ENCODE measurements at places on chromosomes 1 and 21.

DNA sequence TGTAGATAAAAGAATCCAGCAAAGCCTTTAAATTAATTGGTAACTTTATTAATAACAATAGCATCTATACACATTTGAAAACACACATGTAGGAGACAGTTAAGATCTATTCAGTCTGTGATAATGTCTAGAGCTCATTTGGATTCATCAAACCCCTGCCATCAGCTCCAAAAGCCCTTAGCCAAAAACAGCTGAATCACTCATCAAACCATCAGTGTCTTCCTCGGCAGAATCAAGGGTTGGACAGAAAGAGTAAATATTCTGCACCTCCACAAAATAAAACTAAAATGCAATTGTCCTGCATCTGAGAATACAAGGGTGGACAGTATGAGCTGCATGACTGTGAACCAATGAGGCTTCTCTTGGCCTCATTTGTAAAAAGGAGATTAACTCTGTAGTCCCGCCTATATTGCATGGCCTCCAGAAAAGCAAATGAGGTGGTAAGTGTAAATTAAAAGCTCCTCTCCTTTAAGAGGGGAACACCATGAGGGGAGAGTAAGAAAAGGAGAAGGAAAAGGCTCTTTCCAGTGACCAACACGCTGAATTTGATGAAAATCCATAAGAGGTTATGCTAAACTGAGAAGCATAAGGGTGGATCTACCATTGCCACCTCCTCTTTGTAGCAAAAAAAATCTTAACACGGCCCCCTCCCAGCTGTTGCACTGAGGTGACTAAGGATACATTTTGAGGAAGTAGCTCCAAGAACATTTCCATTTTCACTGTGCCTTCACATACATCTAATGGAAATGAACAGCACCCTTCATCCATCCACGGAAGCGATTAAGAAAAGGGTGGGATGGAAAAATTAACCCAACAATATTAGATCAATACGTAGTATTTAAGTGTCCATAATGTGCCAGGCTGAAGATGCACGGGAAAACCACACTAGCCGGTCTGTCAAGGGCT is 14.7 kb upstream of the BOLA1 start:
- DNase-seq: no peak

GRCh38 chr1:174789399-174789798 is 210.3 kb upstream of the CACYBP start:
- no peak for DNase-seq

GRCh38 chr1:18337757-18338156 is 143.0 kb upstream of the KLHDC7A start:
- DNase-seq: no peak

- no peak for DNase-seq
Observed at GRCh38 chr1:221693087-221693486, 48.8 kb downstream of the DUSP10 start.

- DNase-seq: no peak
Observed at GRCh38 chr1:226644541-226645176, 94.4 kb downstream of the ITPKB start.

GRCh38 chr1:248686815-248687214 is 15.8 kb downstream of the OR14I1 start:
- DNase-seq: no peak

DNA sequence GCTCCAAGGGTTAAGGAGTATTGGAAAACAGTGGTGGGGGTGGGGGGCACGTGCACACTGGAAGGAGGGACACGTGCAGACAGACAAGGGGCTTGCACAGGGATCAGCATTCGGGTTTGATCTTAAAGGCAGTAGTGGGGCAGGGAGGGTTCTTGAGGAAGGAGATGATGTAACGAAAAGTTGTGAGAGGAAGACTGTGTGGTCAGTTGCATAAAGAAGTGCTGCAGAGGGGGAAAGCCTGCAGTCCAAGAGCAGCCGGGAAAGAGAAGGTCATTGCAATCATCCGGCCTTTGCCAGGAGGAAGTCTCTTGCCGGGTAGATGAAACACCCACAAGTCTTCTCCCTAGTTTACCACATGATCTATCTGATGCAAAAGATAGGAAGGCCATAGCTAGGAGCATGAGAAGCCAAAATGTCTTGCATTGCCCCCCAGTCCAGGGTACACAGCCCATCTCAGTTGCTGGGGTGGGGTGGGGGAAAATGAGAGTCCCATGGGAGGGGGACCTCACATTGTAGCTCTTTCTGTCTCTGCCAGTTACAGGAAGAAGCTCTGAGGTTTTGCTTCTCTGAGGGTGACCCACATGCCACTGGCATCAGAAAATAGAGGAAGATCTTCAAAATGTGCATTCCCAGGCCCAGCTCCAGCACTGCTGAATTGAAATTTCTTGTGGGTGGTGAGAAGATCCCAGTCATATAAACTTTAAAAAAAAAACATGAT is 202.5 kb upstream of the RAB4A start:
- DNase-seq: no peak

DNA sequence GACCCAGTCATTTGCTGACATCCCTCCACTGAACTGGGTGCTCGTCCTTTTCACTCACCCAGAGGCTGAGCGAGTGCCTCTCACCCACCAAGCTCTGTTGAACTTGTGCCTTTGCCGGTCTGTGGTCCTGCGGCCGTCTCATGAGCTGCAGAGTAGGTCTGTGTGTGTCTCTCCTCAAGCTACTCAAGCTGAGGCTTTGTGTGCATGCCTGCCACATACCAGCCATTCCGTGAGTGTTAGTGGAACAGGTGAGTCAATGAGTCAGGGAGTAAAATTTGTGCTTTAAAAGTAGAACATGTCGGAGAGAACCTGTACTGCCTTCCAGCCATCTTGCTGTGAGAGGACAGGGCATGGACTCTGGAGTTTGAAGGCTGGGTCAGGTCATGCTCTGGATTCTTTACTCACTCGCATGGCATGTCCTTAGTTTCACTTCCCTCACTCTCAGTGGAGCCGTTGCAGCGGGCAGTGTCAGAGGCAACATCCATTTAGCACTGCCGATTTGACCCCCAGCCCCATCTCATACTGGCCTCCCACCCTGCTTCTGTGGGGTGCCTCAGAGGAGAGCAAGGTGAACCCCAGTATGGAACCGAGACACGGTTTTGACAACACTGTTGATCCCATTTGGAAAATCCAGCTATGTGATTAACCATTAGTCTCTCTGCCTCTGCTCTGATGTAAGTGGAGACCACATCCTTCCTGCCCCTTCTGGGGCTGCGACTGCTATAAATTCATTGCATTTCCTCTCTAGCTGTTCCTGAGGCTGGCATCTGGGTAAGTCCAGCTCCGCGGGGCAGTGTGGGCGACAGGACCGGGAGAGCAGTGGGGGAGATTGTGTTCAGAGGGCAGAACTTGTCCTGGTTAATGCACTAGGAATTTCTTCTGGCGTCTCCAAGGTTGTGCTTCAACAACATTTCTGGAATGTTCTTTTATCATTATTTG is at the start of gene NLRP3:
TSS of gene NLRP3 (plus strand) at position 751 of the 939 bp plus-strand sequence. CDS start 2,628 bp downstream, outside the sequence.
- DNase-seq: peak; percentile 5

DNA sequence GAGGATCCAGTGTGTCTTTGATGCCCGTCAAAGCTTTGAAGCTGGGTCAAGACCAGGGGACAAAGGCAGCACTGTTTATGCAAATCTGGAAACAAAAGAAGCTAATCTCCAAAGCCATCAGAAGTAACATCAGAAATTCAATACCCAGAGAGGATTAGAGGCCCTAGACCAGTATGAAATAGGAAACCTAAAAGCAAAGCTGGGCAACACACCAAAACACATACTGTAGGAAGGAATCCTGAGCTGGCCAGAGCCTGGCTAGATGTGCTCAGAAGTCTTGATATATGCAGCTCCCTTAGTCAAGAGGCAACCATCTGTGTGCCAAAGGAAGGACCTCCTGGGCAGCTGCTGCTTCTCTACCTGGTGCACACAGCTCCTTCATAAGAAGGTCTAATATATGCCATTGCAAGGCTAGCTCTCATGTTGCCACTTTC is 12.3 kb downstream of the COLGALT2 start:
- DNase-seq: no peak

- no peak for DNase-seq
Observed at GRCh38 chr1:12546771-12547585, 71.0 kb downstream of the DHRS3 start.

DNA sequence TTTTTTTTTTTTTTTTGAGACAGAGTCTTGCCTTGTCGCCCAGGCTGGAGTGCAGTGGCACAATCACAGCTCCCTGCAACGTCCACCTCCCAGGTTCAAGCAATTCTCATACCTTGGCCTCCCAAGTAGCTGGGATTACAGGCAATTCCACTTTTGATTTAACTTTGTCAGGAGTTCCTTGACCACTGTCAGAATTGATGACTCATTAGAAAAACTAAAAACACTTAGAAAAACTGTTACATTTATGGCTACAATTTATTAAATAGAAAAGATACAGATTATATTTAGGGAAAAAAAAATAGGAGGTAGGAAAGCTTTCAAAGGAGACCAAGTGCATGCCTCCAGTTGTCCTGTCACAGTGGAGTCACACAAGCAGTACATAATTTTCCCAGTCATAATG is 20.0 kb downstream of the ZNF678 start:
- DNase-seq: no peak

DNA sequence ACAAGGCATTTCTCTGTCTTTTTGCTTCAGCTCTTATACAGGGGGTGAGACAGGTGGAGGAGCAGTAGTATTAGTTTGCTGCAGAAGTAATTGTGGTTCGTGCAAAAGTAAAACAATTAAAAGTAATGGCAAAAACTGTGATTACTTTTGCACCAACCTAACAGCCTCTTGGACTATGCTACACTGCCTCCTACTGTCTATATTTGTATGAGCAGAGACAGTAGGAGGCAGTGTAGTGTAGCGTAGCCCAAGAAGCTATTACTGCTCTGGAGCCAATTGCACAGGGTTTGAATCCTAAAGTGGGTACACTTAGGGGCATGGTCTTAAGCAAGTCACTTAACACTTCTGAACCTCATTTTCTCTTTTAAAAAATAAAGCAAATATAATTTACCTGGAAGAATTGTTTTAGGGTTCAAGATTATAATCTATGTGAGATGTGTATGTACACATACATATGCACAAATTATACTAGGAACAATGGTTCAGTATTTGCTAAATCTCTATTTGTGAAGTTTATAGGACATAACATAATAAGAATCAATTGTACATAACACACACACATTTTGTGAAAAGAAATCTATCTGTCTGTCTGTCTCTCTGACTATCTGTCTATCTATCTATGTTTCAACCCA is 103.8 kb downstream of the BRINP3 start:
- DNase-seq: no peak

DNA sequence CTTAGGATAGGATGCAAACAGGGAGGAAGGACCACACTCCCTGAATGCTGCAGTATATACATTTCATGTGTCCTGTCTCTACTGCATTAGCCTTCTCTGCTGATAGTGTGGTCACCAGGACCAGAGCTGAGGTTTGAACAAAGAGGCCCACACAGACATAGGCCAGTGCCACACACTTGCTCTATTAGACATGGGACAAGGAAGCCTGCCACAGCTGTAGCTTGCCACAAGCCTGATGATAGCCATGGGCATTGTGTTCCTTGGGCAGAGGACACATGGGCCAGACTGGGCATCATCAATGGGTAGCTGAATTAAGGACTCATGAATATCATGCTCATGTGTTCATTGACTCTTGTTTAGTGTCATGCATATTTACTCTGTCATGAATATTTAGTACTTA is 10.4 kb downstream of the CAMSAP2 start:
- no peak for DNase-seq

- DNase-seq: no peak
Observed at GRCh38 chr1:45796381-45796780, 7.0 kb upstream of the MAST2 start.

- DNase-seq: no peak
Observed at GRCh38 chr1:210384625-210385024, 55.9 kb downstream of the HHAT start.

DNA sequence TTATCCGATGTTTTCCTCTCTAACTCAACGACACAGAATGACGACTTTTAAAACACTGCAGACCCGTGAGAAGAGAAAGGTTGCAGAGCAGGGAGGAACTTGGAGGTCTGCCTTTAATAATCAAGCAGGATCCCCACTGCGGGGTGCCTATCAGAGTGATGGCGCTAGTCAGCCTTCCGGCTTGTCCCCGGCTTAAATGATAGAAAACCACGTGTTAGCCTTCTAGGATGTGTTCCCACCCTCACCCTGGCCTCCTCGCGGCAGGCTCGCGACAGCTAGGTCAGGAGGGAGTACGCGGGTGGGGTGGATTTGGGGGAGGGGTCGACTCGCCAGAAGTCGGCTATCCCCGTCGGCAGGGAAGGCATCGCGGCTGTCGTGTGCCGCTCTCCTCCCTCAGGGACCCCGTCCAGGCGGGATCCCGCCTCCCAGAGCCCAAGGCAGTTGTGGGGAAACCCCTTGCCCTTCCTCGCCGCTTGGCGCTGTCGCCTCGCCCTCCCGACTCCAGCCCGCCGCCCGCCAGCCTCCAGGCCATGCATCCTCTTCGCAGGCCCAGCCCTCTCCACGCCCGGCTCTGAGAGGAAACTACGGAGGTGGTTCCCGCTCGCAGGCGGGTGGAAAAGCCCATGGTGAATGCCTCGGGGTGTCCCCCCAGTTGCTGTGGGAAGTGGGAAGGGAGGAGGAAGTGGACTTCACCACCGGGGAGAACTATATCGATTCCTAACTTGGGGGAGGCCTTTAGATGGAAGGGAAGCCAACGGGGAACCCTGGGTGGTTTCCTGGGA is 1.1 kb upstream of the SMG7 start:
- DNase-seq: peak; percentile 54

GRCh38 chr1:245007852-245008251 is 143.5 kb upstream of the HNRNPU start:
- no peak for DNase-seq

DNA sequence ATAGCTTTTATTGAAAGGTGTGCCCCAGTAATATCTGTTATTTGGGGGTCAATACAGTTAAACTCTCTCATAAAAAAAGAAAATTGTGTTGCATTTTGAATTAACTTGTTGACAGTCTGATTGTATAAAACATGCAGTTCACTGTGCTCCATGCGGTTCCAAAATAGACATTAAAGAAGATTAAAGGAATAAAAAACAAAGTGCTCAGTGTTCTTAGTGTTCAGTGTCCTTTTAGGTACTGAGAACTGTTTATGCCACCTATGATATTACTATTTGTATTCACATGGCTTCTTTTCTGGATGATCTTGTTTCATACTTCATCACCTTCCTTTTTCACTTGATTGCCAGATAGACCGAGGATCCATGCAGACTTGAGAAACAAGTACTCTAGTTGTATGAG is 15.3 kb upstream of the SGIP1 start:
- no peak for DNase-seq

- DNase-seq: no peak
Observed at GRCh38 chr1:69180358-69180757, 387.4 kb upstream of the LRRC7 start.

- no peak for DNase-seq
Observed at GRCh38 chr21:39111931-39112550, 71.2 kb downstream of the PSMG1 start.
